ENCODE measurements at places on chromosomes 11 and 22.

DNA sequence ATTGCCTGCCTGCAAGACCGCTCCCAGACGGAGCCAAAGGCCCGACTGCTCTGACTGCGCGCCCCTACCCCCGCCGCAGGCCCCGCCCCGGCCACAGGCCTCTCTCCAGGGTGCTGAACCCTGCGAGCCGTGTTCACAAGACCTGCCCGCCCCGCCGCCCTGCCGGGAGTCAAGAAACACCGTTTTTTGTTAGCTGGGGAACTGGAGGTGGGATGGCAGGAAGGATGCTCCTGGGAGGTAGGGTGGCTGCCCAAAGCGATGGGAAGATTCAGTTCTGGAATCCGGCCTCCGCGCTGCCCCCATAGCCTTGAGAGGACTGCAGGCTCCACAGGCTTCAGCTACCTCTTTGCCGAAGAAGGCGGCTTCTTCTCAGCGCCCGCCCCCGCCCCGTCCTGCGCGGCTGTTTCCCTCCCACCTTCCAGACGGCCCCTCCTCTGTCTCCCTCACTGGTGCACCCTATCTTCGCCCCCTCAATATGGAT lies 2.7 kb upstream of the PDE2A start:
- peak; percentile 78 for DNase-seq

DNA sequence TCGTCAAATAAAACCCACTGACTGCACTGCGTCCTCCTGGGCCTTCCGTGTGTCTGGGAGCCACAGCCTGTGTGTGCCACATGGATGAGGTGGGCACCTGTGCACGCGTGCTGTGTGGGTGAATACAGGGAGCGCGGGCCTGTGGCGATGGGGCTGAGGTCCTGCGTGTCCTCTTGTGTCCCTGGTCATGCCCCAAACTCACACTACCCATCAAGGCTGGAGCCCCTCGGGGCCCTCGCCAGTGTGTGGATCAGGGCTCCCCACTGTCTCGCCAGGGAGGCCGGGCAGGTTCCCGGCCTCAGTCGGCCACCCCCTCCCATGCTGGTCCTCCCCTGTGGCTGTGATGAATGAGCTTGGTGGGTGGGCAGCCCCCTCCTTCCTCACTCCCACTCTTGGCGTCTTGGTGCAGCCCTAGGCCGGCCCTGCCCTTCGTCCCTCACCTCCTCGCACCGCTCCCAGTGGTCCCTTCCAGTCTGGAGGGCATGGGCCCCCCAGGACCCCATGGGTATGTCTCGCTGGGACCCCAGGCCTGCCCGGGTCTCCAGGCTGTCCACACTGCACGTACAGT lies 707 bp upstream of the CD151 start:
- DNase-seq = no peak

DNA sequence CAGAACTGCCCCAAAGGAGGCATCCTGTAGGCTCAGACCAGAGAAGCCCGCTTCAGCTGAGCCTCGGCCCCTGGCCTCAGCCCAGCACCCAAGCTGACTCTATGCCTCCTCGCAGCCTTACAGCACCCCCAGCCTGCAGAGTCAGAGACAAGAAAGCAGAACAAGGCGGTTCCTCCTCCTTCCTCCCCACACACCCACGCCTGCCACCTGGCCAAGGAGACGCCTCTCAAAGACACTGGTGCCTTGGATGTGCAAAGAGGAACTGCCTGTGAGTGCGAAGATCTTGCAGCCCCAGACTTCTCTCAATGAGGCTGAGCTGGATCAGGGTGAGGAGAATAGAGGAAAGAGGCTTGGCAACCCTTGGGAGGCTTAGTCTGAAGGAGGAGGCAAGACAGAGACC lies 60.2 kb downstream of the PDE2A start:
- no peak for DNase-seq

DNA sequence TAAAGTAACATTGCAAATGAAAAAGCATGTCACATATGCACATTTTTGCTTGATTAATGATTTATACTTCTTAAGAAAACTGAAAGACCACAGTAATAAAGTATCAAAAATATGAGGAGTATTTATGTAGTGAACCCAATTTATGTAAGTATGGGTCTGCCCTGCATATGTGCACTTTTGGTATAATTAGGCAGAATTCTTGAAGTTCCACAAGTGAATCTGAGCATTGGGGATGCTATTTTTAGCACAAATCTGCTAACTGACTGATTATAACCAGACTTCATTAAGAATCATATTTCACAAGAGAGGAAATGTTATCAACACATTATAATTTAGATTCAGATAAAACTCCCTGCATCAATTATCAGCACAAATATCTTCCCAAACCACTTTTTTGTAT lies 407.1 kb upstream of the LRRC4C start:
- no peak for DNase-seq

GRCh38 chr11:116172851-116173250 lies 599.9 kb downstream of the BUD13 start:
- no peak for DNase-seq

GRCh38 chr11:117478926-117479325 lies 151.3 kb downstream of the CEP164 start:
- no peak for DNase-seq

DNA sequence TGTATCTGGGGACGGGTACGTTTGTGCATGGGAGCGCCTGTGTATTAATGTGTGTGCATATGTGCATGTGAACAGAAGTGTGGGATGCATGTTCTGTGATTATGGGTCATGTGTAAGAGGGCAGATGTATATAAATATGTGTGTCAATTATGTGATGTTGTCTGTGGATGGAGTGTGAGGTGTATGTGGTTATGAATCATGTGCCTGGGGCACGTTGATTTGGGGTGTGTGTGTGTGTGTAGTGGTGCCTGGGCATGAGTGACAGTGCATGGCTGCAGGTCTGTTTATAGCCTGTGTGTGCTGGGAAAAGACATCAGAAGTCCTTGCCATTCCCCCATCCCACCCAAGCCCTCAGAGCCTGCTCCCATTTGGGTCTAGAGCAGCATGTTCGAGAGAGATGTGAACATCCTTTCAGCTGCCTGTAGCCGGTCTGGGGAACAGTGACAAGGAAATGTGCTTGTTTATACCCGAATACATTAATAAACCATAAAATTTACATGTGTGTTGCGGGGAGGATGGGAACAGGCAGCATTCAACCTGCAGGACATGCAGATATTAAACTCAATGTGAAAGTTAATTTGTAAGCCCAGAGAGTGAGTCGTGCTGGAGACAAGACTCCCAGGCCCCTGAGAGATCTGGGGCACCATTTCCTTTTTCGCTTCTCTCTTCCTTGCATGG lies 129.0 kb downstream of the NECTIN1 start:
- no peak for DNase-seq

DNA sequence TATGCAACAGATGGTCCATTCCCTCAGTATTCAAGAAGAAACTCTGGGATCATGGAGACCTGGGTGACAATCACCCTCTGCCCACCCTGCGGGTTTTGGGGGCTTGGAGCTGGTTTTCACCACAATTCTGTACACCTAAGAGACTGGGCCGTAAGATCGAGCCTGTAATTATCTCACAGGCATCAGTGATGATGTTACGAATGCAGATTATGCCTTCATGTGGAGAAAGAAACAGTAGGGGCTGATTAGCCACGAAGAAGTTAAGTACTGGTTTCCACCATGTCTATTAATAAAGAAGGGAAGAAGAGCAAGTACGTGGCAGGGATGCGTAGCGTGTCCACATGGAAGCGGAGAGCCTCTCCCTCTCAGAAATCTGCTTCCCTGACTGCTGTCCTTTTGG lies 5.3 kb upstream of the EFCAB6 start:
- no peak for DNase-seq

- no peak for DNase-seq
Observed at GRCh38 chr22:32281072-32281471, 25.9 kb upstream of the SLC5A4 start.

GRCh38 chr11:44564670-44565210 lies 723 bp upstream of the CD82 start:
- DNase-seq = no peak

DNA sequence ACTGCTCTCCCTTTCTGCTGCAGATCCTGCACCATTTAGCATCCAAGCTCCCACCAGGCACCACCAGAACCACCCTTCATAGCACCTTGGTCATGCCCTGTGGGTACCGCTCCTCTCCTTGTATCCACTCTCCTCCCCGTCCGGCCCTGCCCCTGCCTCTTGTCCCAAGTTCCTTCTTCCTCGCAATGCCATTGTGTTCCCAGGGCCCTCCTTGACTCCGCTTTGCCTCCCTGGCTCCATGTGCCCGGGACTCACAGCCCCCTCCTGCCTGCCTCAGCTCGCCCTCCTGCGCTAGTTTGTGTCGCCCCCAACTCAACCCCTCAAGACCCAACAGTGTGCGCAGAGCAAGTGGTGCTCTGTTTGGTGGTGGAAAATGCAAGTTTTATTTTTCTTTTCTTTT lies 10.8 kb downstream of the FADS2 start:
- no peak for DNase-seq

GRCh38 chr11:126734752-126735151 lies 265.8 kb downstream of the KIRREL3 start:
- DNase-seq = no peak

DNA sequence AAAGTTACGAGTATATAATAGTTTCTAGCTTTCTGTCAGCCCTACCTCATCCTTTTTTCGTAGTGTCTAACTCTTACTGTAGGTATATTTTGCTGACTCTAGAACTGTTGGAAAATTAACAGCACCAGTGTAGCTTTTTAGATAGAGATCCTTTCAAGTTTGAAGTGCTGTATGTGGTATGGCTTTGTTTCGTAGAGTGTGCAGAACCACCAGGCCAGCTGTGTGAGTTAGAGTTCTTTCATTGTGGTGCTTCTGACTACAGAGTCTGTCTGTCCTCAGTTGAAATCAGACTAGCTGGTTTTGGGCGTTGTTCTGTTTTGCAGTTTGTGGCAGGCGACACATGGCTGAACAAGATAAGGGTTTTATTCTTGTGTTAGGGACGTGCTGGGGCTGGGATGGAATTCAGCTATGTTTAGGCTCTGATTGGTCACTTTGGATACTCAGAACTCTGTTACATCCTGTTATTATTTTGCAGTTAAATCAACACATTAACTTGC lies 3.2 kb downstream of the ARHGEF12 start:
- DNase-seq = no peak

GRCh38 chr11:103170865-103171264 lies 61.6 kb downstream of the DYNC2H1 start:
- no peak for DNase-seq

DNA sequence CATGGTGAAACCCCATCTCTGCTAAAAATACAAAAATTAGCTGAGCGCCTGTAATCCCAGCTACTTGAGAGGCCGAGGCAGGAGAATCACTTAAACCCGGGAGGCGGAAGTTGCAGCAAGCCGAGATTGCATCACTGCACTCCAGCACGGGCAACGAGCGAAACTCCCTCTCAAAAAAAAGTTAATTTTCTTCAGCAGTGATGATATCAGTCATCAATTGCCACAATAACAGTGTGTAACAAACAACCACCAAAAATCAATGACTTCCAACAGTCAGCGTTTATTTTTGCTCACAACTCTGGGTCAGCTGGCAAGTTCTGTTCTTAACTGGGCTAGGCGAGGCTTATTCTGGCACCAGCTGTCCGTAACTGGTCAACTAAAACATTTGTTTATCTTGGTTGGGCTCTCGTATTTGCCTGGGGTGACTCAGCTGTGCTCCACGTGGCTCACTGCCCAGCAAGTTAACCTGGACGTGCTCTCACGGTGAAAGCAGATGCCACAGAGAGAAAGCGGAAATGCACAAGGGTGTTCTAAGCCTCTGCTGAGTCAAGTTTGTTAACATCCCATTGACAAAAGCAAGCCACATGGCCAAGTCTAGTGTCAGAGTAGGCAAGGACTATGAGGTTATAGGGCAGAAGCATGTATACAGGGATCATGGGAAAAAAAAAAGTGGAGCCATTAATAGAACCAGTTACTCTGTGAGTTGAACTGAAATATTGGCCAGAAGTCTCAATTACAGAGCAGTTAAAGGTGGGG lies 52.1 kb downstream of the LHFPL7 start:
- no peak for DNase-seq

DNA sequence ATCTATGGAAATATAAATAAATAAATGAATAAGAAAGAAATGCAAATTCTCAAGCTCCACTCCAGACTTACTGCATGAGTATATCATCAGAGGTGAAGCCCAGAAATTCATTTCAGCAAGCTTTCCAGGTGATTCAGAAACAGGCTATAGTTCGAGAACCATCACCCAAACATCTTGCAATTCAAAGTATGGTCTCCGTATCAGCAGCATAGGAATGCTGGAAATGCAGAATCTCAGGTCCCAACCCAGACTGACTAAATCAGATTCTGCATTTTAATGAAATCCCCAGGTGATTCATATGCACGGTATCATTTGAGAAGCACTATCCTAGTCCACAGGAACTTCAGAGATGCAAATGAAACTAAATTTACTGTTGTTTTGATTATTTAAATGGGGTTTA lies 95.3 kb downstream of the SERGEF start:
- no peak for DNase-seq

DNA sequence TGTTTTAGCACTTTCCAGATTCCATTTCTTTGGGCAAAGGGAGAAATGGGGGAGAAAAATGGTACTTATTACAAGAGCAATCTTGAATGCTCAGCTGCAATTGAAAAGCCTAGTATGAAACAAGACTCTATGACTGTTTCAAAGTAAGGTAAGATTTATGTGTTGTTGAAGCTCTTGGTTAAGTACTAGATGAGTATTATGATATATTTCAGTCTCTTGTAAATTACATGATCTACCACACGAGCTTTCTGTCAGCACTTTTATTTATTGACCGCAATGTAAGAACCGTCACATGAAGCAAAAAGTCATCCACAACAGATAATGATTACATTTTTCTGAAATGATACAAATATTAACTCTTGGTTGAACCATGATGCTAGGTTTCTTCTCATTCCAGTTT lies 906.7 kb upstream of the CHORDC1 start:
- DNase-seq = no peak

GRCh38 chr11:78365381-78365792 lies 52.2 kb downstream of the GAB2 start:
- no peak for DNase-seq

GRCh38 chr11:112725636-112726035 lies 235.6 kb upstream of the NCAM1 start:
- no peak for DNase-seq

- no peak for DNase-seq
Observed at GRCh38 chr11:42528911-42529310, 782.9 kb upstream of the API5 start.

DNA sequence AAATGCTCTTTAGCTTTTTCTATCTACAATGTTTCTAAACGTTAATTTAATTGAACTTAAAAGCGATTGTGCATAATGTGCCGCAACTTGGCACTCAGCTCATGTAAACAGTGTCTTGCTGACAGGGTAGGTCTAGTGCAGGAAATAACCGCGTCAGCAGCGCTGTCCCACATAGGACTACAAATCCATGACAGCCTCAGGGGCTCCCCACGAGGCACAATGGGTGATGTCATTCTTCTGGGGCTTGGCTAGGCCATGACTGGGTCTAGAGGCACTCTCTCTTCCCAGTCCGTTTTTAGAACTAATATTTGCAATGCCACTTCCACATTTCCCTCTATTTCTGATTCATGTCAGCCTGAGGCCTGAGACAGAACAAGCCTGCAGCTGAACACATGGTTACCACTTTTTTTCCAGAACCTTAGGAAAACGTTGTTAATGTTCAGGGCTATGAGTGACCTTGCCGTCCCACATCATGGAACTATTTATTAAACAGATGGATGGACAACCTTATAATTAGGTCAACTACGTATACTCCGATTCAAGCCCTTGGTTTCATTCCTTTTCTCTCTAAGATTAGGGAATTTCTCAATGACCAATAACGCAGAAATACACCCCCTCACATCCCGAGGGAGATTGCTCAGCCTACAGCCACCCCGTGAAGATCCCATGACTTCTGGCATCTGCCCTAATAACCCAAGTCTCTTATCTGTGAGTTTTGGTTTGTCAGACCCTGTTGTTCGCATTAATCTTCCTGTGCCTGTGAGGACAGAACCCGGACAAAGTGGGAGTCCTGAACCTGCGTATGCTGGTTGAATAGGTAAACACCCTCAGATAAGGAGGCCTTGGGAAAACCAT lies 19.4 kb upstream of the SNX32 start:
- no peak for DNase-seq

All from stimulated activated CD4-positive, alpha-beta T cell treated with anti-CD3 and anti-CD28 coated beads, Interleukin-4, amount 100 ng/mL, for 1 hour (primary cell).